ENCODE measurements at places on chromosomes 12 and 14.

DNA sequence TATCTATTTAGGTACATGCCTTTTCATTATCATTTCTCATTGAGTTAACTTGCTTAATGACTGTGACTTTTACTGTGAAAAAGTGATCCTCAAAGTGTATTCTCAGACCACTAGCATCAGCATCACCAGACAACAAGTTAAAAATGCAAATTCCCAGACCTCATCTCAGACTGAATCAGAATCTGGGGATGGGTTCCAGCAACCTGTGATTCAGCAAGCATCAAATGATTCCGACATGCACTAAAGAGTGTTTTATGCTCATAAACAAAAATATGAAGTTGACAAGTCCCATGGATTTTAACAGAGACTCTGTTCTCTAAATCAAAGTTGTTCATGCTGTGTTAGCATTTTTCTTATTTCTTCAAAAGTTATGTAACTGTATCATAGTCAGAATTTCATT lies 130.6 kb downstream of the BCAT1 start:
- no peak for DNase-seq

- DNase-seq: no peak
Measured at GRCh38 chr12:127750076-127750840, 516.7 kb upstream of the TMEM132C start.

- DNase-seq: peak; percentile 26
Measured at GRCh38 chr12:24088751-24089509, 139.5 kb upstream of the SOX5 start.

GRCh38 chr12:95796982-95797289 lies 6.4 kb upstream of the NTN4 start:
- DNase-seq: no peak

- no peak for DNase-seq
Measured at GRCh38 chr12:122747224-122748135, 5.1 kb upstream of the DENR start.

GRCh38 chr14:68297876-68298468 lies 478.4 kb downstream of the RAD51B start:
- peak; percentile 72 for DNase-seq

DNA sequence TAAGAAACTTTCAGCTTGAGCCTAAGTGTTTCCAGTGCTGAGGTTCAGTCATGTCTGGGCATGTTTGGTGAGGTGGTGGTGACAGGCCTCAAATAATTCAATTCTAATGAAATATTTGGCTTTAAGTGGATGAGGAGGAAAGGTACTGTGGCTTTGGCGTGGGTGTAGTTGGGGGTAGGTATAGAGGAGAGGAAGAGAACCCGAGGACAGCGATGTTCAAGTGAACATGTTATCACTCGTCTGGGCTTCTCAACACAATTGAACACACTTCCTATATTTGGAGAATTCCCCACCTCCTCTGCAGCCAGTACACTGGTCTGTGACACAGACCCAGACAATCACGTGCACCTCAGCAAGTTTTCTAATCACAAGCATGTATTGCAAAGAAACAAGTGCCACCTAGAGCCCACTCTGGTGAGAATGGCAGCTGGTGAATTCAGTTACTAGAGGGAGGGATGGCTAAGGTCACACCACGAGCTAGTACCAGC lies 53.0 kb downstream of the IFNG-AS1 start:
- DNase-seq: peak; percentile 2

- peak; percentile 72 for DNase-seq
Measured at GRCh38 chr12:89067421-89068187, 284.7 kb downstream of the DUSP6 start.

DNA sequence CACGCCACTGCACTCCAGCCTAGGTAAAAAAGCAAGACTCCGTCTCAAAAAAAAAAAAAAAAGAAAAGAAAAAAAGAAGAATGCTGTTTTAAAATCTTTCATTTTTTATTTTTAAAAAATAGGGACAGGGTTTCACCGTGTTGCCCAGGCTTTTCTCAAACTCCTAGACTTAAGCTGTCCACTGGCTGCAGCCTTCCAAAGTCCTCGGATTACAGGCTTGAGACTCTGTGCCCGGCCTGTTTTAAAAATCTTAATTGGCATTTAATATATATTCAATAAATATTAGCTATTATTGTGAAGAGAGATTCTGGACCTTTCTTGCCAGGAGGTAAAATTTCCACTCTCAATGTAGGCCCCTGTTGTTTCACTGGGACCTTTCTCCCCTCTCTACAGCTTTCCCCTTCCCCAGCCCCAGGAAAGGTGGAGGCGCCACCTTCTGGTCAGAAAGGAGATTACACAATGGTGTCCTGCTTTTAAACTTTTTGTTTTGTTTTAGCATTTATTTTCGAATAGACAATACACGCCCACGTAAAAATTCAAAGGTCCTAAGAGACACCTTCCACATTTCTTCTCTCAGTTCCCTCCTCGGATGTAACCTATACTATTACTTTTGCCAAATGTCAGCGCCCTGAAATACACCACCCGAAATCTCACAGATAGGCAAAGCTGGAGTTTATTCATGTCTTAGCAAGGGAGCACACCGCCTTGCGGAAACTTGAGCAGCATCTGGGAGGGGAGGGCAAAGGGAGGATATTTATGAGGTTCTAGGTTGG lies 23.8 kb upstream of the PHC1 start:
- DNase-seq: peak; percentile 67

DNA sequence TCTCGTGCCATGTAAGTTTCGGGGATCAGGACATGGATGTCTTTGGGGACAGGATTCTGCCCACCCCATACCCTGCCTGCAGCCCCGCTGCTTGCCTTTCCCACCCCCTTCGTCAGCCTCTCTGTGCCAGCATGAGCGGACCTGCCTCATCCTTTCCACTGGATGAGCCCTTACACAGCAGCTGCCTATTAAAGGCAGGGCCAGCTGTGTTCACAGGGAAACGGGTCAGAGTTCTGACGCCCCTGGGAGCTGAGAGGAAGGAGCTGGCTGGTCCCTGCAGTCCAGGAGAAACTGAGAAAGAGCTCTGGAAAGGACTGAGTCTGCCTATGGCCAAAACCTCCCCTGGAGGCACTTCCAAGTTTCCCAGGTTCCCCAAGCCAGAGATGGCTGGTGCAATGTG lies 83.5 kb upstream of the NCOR2 start:
- no peak for DNase-seq

DNA sequence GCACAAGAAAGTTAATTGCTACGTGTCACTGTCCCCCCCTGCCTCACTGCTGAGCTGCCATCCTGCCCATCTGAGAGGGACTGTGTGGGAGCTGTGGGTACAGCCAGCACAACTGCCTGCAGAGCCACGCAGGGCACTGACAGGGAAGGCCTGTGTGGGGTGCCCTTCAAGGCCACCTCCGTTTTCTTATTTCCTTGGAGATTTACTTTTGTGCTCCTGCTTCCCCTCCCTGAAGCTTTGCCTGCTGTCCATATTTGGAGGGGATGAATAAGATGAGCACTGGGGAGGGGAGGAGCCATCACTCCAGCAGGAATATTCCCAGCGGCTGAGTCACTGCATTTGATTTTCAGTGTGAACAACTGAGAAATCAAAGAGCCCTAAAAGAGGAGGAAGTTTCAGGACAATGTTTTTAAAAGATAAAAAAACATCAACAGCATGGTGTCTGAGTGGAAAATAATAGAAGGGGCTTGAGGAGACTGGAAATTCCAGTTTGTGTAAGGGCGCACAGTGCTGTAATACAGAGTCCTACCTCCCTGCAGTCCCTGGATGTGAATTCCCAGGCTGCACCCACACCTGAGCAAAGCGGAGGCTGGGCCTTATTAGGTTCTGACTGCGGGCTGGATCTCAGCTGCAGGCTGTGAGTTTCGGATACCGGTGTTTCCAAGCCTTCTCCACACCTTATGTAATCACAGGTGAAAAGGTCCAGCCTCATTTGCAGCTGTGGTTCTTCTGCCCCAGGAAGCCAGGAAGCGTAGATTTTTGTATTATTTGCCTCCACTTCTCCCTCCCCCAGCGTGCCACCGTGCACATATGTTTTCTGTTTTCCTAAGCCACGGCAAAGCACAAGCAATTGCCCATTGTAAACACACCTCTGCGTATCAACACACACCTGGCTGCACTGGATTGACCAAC lies 192.6 kb upstream of the BCL2L14 start:
- DNase-seq: peak; percentile 57

GRCh38 chr12:39798977-39799376 lies 179.4 kb upstream of the ABCD2 start:
- DNase-seq: no peak

DNA sequence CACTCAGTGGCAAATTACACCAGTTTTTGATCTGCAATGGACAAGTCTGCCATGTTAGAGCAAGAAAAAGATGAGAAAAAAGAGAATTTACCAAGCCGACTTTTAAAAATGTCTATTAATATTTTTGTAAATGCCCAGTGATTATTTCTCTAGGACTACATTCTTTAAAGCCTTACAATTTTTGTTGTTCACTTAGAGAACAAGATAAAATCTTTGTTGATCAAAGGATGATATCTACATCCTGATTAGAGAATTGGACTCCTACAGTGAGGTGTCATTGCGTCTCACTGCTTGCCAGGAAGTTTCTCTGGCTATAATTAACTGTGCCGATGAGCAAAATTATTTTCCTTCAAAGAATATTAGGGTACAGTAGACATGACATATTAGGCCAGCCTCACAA lies 1.7 kb upstream of the CFAP54 start:
- DNase-seq: no peak

DNA sequence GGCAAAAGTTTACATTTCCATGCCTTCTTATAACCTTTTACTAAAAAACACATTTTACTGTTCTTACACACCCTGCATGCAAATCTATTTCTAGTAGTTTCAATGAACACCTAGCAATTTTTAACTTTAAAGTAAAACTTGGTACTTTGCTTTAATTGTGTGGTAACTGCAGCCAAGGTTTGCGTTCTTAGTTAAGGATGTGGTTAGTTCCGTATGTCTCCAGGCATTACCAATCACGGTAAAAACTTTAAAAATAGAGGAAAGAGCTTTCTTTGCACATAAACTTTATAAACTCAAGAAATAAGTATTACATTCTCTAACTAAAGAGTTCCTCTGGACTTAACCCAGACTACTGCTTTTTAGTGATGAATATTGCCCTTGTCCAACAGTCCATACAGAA lies 795.2 kb downstream of the SLC16A7 start:
- no peak for DNase-seq

- DNase-seq: no peak
Measured at GRCh38 chr14:92688434-92689375, 59.7 kb downstream of the LGMN start.

- no peak for DNase-seq
Measured at GRCh38 chr12:13046964-13047363, 2.8 kb downstream of the FAM234B start.

GRCh38 chr12:11780521-11781101 lies 131.1 kb downstream of the ETV6 start:
- DNase-seq: no peak

- DNase-seq: no peak
Measured at GRCh38 chr14:100746326-100746725, 19.6 kb downstream of the DLK1 start.

DNA sequence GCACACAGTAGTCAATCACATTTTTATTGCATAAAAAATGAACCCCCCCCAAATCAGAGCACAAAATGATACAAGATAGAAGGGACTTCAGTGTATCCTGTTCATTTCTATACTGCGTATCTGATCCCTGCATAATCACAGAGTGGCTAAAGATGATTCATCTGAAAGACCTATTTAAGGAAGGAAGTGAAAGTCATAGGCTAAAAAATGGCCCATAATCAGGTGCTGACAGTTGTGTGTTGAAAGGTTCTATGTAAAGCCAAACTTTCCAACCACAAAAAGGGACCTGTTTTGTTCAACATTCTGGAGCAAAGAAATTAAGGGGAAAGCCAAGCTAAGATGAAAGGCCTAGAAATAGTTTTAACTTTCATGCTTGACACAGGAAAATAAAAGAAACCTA lies 147.8 kb upstream of the ATP2B1 start:
- DNase-seq: peak; percentile 87

DNA sequence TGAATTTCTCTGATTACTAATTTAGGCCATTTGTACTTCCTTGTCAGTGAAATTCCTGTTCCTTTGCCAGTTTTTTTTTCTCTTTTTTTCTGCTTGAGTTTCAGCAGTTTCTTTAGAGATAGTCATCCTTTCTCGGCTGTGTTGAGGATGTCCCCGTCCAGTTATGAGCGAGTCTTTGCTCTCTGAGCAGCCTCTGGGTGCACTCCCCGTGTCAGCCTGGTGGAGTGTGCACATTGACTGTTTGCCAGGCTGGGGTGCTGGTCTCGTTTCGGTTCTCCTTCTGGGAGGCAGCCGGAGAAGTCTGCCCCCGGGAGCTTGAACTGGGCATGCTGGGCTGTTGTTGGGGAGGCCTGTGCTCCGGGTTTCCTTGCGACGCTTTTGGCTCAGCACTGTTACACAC lies 3.0 kb downstream of the PACS2 start:
- DNase-seq: peak; percentile 48

GRCh38 chr14:68521961-68522509 lies 270.8 kb downstream of the ZFP36L1 start:
- no peak for DNase-seq

Measured in cardiac fibroblast (primary cell).